ENCODE measurements at places on chromosomes 4 and X.

GRCh38 chr4:1971456-1972200 lies 37.1 kb downstream of the NELFA start:
- no peak for DNase-seq

GRCh38 chrX:1224954-1225353 lies 12.5 kb upstream of the CRLF2 start:
- DNase-seq = no peak

GRCh38 chrX:132480581-132481203 lies 8.1 kb downstream of the MBNL3 start:
- DNase-seq = peak; percentile 37

GRCh38 chrX:11341274-11342201 lies 48.3 kb downstream of the AMELX start:
- DNase-seq = no peak

- no peak for DNase-seq
Measured at GRCh38 chr4:13348216-13348615, 135.9 kb downstream of the RAB28 start.

All from NCI-H146 (cell line).